ENCODE measurements at places on chromosomes 5 and 9. TPM values are rescaled to one million over a fixed set of nuclear protein-coding genes. Genes with fewer than 3 reads are reported as not detected.
A peak's percentile ranks its signal among the peaks of the same experiment; 100 is the strongest.

- H3K4me3 ChIP-seq, result no peak overlapping the region
- DNase-seq, result no peak
- no peak overlapping the region for H3K27ac ChIP-seq
- H3K4me1 ChIP-seq, result no peaks in the 10 kb centered on the region
- peaks cover 5% of the 10 kb centered on the region for H3K27me3 ChIP-seq
- no peaks in the 10 kb centered on the region for H3K36me3 ChIP-seq
These were observed 32.5 kb downstream of the GLT6D1 start for GRCh38 chr9:135606885-135607259.

- no peak overlapping the region for H3K27ac ChIP-seq
- H3K36me3 ChIP-seq, result no peaks in the 10 kb centered on the region
- no peaks in the 10 kb centered on the region for H3K4me1 ChIP-seq
- H3K27me3 ChIP-seq, result no peaks in the 10 kb centered on the region
These were observed 109.8 kb upstream of the TBC1D2 start for GRCh38 chr9:98365227-98365669.

DNA sequence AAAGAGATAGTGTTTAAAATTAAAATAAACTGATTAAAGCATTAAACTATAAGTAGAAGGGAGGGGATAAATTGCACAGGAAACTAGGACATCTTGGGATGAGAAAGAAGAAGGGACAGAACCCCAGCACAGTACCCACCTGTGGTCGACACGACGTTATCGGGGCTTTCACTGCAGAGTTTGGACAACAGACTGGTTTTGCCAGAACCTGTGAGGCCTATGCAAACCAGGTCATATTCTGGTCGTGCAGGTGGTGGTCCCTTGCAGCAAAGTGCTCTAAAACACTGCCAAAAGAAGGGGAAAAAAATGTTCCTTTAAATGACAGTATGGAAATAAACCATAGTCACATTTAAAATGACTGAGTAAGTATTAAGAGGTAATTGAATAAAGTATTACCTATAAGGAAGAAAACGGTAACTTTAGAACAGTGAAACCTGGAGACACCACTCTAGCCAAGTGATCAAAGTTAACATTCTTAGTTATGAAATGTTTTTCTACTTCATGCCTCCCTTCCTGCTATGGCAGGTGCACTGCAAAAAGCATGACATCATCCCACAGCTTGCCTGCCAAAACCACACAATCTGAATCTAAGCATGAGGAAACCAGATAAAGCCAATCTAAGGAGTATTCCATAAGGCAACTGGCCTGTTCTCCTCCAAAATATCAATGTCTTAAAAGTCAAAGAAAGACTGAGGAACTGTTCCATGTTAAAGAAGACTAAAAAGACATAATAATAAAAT, 138.6 kb downstream of the ARL15 start:
- H3K27me3 ChIP-seq, result no peaks in the 10 kb centered on the region
- peak; percentile 17 for DNase-seq
- no peak overlapping the region for H3K4me3 ChIP-seq
- H3K36me3 ChIP-seq, result no peaks in the 10 kb centered on the region
- H3K4me1 ChIP-seq, result no peaks in the 10 kb centered on the region

DNA sequence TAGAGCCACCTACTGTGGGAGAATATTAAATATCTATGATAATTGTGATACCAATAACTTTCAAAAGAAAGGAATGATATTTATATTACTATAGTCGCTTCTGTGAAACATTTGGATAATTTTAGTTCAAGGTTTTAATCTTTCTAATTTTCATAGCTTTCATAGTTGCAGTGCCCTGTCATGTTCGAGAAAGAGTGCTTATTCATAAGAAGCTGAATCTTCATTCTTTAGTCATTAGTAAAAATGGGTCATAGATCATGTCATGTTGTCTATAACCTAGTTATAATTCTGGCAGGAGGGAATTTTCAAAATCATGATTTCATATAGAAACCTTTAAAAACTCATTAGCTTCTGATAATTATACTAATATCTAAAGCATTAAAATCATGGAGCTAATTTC, 685.6 kb downstream of the CETN3 start:
- DNase-seq, result no peak
- H3K36me3 ChIP-seq, result no peaks in the 10 kb centered on the region
- H3K27ac ChIP-seq, result no peak overlapping the region
- H3K4me1 ChIP-seq, result no peaks in the 10 kb centered on the region
- H3K27me3 ChIP-seq, result no peaks in the 10 kb centered on the region

GRCh38 chr9:136020206-136020605, 59.0 kb upstream of the UBAC1 start:
- H3K27me3 ChIP-seq, result no peaks in the 10 kb centered on the region
- DNase-seq, result no peak
- H3K4me1 ChIP-seq, result no peaks in the 10 kb centered on the region
- no peaks in the 10 kb centered on the region for H3K36me3 ChIP-seq

DNA sequence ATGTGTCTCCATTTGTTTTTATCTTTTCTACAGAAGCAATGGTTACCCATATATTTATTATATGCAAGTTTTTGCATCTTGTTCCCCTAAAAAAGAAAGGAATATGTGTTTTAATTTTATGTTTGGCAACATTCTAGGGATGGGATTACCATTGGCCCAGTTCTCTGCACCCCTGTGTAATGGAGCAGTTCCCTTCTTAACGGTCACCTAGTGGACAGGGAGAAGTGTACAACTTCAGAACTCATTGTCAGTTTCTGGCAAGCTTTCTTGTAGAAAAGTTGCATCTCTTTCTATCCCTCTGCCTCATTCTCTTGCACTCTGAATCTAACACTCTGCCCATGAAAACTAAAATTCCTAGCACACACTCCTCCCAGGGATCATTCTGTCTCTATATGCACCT, 78.2 kb downstream of the DOCK8 start:
- no peaks in the 10 kb centered on the region for H3K36me3 ChIP-seq
- H3K27ac ChIP-seq, result no peak overlapping the region
- DNase-seq, result no peak
- H3K4me1 ChIP-seq, result no peaks in the 10 kb centered on the region
- no peak overlapping the region for H3K4me3 ChIP-seq
- H3K27me3 ChIP-seq, result no peaks in the 10 kb centered on the region

DNA sequence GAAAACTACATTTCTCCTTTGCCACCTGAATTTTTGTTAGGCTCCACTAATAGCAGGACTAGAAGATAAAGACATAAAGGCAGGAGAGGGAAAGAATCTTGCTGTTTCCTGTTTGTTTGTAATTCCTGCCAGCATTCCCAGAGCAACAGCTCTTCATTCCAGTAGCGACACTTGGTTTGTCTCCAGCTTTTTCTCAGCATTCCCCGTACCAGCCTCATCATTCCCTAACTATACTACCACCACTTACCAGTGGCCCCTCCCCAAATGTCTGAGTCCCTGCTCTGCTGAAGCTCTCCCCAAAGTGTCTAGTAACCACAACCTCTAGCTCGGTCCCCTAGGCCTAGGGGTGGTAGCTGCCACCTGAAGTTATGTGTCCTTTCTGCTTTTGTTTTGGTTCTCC, 18.6 kb downstream of the CETN3 start:
- H3K36me3 ChIP-seq, result peaks cover 8% of the 10 kb centered on the region
- no peaks in the 10 kb centered on the region for H3K27me3 ChIP-seq
- DNase-seq, result no peak
- no peaks in the 10 kb centered on the region for H3K4me1 ChIP-seq

- H3K4me1 ChIP-seq, result no peaks in the 10 kb centered on the region
- no peaks in the 10 kb centered on the region for H3K36me3 ChIP-seq
- no peak overlapping the region for H3K4me3 ChIP-seq
These were observed 3.3 kb downstream of the TMEM174 start for GRCh38 chr5:73176250-73176649.

DNA sequence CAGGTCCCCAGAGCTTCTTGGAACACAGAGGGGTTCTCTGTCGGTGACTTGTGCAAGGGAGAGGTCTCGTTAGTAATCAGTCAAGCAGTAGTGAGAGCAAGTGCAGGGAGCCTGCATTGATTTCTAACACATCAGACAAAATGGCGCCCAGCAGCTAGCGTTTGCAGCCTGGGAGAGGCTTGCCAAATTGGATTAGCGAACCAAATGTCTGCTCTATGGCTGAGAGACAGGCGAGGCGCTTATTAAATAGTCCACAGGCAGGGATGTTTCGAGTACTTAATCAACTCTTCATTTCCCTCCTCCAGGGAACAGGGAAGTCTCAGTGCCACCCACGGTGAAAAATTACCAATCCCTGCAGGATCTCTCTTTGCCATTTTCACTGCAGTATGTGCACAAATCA, 131.4 kb upstream of the SHB start:
- no peak overlapping the region for H3K4me3 ChIP-seq
- H3K27ac ChIP-seq, result no peak overlapping the region
- H3K27me3 ChIP-seq, result no peaks in the 10 kb centered on the region
- peaks cover 4% of the 10 kb centered on the region for H3K4me1 ChIP-seq
- H3K36me3 ChIP-seq, result no peaks in the 10 kb centered on the region

- no peaks in the 10 kb centered on the region for H3K36me3 ChIP-seq
- no peak overlapping the region for H3K27ac ChIP-seq
- no peak overlapping the region for H3K4me3 ChIP-seq
- H3K4me1 ChIP-seq, result no peaks in the 10 kb centered on the region
- no peak for DNase-seq
These were observed 58.4 kb downstream of the PCSK1 start for GRCh38 chr5:96374653-96375052.

- no peak overlapping the region for H3K27ac ChIP-seq
- H3K27me3 ChIP-seq, result no peaks in the 10 kb centered on the region
- H3K4me1 ChIP-seq, result no peaks in the 10 kb centered on the region
- H3K4me3 ChIP-seq, result no peak overlapping the region
These were observed 46.3 kb downstream of the AOPEP start for GRCh38 chr9:94772639-94773303.

DNA sequence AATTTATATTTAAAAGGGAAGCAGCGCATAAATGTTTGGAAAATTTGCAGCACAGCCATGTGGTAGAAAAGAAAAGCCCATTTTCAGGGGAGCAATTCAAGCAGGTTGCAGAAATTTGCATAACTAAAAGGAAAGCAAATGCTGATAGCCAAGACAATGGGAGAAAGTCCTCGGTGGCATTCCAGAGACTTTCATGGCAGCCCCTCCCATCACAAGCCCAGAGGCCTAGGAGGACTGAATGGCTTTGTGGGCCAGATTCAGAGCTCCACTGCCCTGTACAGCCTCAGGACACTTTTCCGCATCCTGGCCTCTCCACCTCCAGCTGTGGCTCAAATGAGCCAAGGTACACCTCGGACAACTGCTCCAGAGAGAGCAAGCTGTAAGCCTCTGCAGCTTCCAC, 462.9 kb downstream of the CDK5RAP2 start:
- no peak overlapping the region for H3K4me3 ChIP-seq
- no peaks in the 10 kb centered on the region for H3K27me3 ChIP-seq
- DNase-seq, result no peak
- H3K36me3 ChIP-seq, result no peaks in the 10 kb centered on the region

GRCh38 chr9:122389799-122390481, 19.1 kb downstream of the PTGS1 start:
- H3K4me1 ChIP-seq, result no peaks in the 10 kb centered on the region
- H3K27ac ChIP-seq, result peak overlapping the region; percentile 36
- H3K27me3 ChIP-seq, result no peaks in the 10 kb centered on the region
- no peak for DNase-seq
- H3K36me3 ChIP-seq, result no peaks in the 10 kb centered on the region

DNA sequence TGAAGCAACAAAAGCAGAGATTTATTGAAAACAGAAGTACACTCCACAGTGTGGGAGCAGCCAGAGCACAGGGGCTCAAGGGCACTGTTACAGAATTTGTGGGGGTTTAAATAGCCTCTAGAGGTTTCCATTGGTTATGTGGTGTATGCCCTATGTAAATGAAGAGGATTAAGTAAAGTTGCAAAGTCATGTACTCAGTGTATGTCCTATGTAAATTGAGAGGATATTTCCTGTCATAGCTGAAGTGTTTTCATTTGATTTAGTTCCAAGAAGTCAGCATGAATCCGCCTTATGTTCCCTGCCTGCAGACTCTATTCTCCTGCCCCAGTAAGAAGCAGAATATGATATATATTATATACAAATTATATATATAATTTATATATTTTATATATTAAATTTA, 966.0 kb upstream of the COX7C start:
- H3K36me3 ChIP-seq, result no peaks in the 10 kb centered on the region
- H3K4me1 ChIP-seq, result no peaks in the 10 kb centered on the region
- H3K27ac ChIP-seq, result no peak overlapping the region

- H3K4me1 ChIP-seq, result peaks cover 17% of the 10 kb centered on the region
- no peaks in the 10 kb centered on the region for H3K27me3 ChIP-seq
- no peaks in the 10 kb centered on the region for H3K36me3 ChIP-seq
- peak; percentile 87 for DNase-seq
- H3K4me3 ChIP-seq, result no peak overlapping the region
- peak overlapping the region; percentile 54 for H3K27ac ChIP-seq
These were observed 90.3 kb downstream of the ZNF618 start for GRCh38 chr9:113966394-113966793.

- H3K4me3 ChIP-seq, result no peak overlapping the region
- H3K27me3 ChIP-seq, result no peaks in the 10 kb centered on the region
- no peaks in the 10 kb centered on the region for H3K4me1 ChIP-seq
These were observed 792.9 kb downstream of the PTPRD start for GRCh38 chr9:9819886-9820285.

GRCh38 chr9:3136686-3137346, 292.9 kb upstream of the PUM3 start:
- no peaks in the 10 kb centered on the region for H3K27me3 ChIP-seq
- no peaks in the 10 kb centered on the region for H3K4me1 ChIP-seq
- no peak overlapping the region for H3K27ac ChIP-seq
- no peak overlapping the region for H3K4me3 ChIP-seq

Gene CRB2
- 0.75 TPM for total RNA-seq

Gene KIF24
- total RNA-seq, result 1.4 TPM

Gene FGD3
- not detected for total RNA-seq
